ENCODE measurements at places on chromosomes 1 and 21.

DNA sequence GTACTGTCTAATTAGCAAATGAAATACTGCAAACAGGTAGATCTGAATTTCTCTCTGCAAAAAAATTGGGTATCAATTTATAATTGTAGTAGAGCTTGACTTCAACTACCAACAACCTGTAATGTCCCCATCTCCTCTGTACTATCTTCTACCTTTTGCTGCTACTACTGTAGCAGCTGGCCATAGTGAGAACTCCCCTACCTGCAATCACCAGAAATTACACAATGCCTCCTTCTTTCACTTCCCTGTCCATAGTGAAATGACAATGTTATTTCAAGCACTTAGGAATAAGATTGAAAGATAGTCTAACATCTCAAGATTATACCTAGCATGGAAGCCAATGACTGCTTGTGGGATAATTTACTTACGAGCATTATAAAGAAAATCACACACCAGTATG lies 100.4 kb downstream of the ACBD6 start:
- DNase-seq = no peak

GRCh38 chr1:228827019-228827418 lies 91.7 kb downstream of the RHOU start:
- DNase-seq = no peak

DNA sequence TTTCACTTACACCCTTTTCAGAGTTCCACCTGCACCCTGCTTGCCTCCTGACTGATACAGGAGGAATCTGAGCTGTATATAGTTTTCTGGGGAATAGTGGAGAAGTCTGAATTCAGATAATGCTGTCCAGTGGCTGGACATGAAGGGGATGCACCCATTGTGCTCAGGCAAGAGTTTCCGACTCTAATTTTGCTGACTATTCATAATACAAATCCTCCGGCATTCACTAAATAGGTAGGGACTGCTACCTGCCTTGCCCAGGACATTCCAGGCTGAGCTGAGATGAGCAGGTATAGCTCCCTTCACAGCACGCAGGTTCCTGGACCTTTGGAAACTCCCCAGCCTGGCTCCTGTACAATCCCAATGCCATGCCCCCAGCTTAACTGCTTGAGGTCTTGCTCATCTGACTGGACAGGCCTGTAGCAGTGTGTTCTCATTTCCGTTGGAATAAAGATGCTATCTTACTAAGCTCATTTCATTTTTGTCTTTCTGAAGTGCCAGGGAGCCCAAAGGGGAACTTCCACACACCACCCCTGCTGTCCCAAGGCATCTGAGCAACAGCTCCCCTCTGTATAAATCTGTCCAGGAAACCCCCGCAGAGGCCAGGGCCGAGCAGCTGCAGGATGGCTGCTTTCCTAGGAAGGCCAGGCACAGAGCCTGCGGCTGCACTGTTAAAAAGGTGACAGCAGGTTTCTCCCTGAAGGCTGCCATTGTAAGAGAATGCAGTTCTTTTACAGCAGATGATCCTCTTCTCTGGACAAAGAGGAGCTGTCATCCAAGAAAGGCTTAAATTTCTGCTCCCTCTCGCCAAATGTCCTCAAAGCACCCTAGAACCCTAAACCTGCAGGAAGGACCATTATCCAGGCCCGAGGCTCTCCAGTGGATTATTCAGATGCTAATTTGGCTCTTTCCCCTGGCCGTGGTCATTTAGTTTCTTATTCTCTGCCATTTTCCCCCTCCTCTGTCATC lies 21.7 kb upstream of the VASH2 start:
- no peak for DNase-seq

DNA sequence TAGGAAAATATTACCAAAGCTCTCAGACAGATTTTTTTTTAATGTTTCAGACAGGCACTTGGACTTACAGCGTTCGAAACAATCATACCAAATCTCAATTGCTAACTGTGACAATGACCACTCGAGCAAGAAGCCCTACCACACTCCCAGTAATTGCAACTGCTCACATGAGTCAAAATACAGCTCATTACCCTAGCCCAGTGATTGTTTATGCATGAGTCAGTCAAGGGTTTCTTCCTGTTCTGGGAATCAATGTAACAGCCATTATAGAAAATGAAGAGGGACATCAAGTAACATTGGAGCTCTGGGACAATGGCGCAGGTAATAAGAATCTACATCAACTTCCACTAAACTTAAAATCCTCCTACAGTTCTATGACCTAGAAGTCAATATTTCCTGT lies 56.1 kb upstream of the SH3GLB1 start:
- peak; percentile 2 for DNase-seq

DNA sequence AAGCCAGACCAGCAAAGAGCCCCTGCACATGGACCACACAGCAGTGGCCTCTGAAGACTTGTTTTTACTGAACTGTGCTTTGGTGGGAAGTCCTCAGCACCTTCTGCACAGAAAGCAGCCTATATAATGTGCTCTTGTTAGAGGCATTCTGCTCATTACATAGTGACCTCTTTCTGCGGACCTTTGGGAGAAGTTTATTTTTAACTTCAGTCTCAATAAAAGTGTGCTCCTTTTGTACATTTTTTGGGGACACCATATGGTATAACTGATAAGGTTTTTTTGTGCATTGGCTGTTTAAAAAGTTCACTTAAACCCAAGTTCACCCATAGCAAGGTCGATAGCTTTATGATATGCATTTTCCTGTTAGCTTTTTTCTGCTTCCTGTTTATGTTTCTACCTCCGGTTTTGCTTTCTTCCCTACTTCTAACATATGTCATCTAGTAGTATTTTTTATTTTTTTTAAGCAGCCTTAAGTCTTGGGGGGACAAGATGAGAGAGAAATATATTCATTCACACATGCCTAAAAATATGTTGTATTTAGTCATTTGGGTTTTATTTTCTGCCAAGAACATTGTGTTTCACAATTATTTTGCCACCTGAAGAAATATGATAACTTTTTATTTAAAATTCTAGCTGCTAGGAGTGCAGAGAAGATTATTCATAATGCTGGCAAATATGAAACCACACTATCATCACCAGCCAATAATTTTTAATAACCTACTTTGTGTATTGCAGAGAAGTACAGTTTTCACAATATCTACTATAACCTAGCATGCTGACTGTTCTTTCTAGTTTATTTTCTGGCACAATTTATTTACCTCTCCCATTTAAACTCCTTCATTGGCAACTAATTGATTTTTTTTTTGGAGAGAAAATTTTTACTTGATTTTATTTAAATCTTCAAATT lies 22.9 kb upstream of the SLC19A2 start:
- no peak for DNase-seq

DNA sequence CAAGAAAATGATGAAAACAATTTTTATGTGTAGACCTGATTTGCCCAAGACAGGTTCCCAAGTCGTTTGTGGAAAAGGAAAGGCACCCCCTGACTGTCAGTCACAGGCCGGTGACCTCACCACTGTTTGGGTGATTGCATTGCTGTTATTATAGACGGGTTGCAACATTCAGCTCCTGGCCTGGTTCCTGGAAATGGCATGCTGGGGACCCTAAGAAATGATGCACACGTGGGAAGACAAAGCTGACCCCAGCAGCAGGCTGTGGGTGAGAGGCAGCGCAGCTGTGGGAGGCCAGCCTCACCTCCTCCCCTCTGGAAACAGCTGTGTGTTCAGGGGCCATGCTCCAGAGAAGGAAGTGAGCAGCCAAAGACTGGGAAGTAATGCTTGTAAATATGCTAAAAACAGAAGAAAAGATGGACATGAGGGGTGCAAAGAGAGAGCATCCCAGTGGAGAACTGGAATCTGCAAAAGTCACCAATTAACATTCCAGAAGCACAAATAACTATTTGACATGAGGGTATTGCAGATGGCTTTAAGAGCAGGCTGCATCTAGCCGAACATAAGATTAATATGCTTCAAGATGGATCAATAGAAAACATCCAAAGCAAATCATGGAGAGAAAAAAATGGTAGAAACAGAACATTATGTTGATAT lies 23.4 kb upstream of the ABCG1 start:
- no peak for DNase-seq

DNA sequence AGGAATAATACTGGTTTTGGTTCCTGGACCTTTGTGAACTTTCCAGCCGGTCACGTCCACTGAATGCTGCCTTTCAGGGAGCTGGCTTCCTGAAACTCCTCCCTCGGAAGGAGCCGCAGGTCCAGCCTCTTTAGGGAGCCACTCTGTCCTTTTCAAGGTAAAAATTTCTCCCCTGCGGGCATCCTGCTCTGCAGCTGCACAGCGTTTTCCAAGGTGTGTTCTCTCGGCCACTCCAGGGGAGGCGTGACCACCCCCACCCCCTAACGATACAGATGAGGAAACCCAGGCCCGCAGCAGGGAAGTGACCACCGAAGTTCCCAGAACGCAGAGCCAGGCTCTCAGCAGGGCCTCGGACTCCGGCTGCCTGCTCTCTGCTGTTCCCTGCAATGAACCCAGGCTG lies 21.5 kb downstream of the PADI2 start:
- DNase-seq = no peak

DNA sequence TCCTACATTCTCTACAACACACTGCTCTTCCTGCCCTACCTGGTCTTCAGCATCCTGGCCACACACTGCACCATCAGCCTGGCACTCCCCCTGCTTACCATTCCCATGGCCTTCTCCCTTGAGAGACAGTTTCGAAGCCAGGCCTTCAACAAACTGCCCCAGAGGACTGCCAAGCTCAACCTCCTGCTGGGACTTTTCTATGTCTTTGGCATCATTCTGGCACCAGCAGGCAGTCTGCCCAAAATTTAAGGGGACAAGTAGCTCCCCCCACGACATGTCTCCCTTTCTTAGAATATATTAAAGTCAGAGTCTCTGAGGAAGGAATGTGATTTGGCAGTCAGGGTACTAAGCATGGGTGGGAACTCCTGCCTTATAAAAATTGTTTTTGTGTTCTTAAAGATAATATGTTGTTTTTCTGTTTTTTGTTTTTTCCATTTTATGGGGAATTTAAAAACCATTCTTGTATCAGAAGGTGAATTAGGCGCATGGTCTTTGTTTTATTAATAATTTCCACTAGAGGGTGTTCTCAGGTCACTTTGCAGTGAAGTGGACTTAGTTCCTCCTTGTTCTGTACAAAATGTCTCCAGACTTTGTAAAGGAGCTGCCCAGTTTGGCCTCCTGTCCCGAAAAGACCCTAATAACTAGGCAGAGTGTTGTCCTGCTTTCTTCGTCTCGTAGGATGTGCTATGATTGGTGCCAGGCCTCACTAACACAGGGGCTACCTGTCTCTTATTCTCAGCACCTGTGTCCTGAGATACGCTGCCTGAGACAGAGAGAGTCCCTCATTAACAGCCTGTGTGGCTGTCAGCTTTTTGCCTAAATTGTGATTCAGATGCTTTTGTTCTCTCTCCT lies 13.1 kb downstream of the UBIAD1 start:
- no peak for DNase-seq

DNA sequence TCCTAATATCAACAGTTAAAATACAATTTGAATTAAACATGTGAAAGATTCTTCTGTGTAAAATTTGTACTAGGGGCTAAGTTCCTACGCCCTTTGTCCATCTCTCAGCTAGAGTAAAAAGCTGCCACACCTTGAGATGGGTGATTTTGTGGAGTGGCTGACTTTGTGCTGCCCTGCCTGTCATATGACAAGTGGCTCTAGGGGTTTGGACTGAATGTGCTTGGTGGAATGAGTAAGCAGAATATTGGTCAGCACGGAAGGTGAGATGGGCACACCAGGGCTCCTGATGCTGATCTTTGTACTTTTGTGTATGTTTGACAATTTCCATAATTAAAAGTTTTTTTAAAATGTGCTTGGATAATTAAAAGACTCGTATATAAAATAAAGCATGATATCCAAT lies 133.6 kb upstream of the SLC45A1 start:
- no peak for DNase-seq

DNA sequence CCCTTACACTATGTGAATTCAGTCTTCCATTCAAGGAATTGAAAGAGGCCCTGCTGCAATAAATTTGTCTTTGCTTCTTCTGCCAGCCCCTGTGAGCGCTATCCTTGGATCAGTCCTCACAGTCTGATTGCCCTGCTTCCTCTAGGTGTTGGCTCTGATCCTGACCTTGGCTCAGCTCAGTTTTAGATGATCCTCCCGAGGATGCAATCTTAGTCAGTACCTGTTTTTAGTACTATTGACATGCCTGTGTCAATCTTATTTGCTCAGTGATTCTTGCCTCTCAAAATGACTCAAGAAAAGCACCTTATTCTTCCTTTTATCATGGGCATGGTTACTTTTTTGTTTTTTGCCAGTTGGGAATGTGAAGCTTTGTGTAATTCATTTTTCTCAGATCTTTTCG lies 101.4 kb upstream of the KCNK1 start:
- no peak for DNase-seq

GRCh38 chr1:179599623-179600249 lies 8.1 kb downstream of the TDRD5 start:
- DNase-seq = no peak

DNA sequence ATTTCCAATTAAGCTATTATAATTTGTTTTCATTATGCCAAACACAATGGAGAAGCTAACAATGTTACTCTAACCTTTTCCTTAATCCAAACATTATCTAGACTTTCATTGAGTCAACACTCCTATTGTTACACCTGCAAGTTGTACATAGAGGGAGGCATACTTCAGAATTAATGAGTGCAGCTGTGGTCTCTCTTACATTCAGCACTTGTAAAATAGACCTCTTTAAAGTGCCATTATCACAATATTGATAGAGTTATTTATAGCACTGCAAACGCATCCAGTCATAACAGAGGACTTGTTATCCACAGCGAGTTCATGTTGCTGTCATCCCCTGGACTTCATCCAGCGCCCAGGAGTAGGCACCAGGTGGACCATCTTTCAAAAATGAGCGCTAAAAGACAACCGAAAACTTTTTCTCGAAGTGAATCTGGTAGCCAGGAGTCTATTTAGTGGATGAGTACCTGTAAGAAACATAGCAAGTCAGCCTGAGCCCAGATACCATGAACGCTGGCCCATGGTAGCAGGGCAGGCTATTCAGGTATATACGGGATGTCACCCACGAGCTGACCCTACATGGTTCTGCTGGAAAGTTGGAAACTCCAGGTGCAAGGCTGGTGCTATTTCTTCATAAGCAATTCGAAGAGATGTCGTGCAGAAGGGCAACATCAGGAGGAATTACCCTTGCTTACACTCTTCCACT lies 70.6 kb upstream of the NFIA start:
- no peak for DNase-seq

- no peak for DNase-seq
These were observed 318.4 kb downstream of the RPS6KC1 start for GRCh38 chr1:213369465-213369864.

DNA sequence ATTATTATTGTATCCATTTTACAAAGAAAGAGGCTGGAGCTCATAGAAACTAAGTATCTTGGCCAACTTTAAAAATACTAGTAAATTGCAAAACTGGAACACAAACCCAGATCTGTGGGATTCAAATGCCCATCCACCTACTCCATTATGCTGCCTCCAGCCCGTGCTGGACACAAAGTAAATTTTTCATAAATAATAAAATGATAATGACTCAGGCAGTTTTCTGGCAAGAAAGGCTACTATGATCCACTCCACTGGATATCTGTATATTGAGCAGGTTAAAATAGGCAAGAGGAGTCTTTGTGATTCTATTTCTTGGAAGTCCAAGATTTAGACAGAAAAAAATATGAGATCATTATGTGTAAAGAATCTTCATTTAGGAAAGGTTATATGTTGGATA lies 138.3 kb upstream of the DUSP10 start:
- no peak for DNase-seq

Measured in germinal center (tissue), 1 donor.